ENCODE measurements at places on chromosomes 5 and 9.

DNA sequence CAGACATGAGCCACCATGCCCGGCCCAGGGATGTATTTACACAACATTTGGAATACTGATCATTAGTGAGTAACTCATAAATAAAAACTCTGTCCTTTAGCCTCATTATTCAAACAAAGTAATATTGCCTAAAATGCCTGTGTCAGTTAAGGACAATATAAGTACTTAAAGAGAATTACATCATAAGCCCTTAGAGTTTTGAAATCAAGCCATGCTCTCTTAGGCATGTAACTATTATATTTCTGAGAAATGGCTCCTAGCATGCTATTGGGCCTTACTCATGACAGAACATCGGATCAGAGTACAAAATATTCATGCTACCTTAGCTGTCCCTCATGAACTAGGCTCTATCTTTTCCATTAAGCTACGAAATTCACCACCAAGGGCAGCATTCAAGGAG lies 309.3 kb downstream of the CHSY3 start:
- no peak for DNase-seq

DNA sequence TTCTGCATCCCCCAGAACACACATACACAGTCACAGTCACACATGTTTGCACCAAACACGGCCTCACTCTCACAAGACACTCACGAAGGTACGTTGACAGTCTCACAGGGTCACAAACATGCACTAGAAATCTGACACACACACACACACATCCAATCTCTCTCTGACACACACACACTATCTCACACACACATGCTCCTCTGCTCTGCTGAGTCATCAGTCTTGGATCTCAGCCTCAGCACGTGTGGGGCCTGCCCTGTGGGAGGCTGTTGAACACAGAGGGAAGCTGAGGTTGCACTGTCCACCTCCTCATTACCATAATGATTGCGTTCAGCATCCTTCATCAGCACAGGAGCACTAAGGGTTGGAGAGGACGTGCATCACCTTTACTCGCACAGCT lies 188.8 kb downstream of the MTRR start:
- no peak for DNase-seq

GRCh38 chr5:107505763-107506534 lies 164.8 kb downstream of the EFNA5 start:
- peak; percentile 58 for DNase-seq

- DNase-seq, result no peak
These were observed 13.0 kb downstream of the OSMR start for GRCh38 chr5:38858839-38859238.

DNA sequence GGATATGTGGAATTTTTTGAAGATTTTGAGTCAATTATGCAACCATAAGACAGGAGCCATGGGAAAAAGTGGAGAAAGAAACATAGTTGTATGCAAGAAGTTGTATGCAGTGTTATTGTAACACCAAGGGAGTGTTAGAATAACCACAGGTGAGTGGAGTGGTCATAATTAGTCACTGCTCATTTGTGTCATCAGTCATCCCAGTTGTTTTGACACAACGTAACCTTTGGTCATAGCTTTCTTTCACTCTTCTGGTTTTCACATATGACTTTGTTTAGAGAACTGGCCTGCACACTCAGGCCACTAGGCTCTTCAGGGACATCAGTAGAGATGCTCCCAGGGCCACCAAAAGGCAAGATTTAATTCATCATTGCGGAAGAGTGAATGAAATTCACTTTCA lies 158.7 kb upstream of the HMHB1 start:
- DNase-seq, result no peak

DNA sequence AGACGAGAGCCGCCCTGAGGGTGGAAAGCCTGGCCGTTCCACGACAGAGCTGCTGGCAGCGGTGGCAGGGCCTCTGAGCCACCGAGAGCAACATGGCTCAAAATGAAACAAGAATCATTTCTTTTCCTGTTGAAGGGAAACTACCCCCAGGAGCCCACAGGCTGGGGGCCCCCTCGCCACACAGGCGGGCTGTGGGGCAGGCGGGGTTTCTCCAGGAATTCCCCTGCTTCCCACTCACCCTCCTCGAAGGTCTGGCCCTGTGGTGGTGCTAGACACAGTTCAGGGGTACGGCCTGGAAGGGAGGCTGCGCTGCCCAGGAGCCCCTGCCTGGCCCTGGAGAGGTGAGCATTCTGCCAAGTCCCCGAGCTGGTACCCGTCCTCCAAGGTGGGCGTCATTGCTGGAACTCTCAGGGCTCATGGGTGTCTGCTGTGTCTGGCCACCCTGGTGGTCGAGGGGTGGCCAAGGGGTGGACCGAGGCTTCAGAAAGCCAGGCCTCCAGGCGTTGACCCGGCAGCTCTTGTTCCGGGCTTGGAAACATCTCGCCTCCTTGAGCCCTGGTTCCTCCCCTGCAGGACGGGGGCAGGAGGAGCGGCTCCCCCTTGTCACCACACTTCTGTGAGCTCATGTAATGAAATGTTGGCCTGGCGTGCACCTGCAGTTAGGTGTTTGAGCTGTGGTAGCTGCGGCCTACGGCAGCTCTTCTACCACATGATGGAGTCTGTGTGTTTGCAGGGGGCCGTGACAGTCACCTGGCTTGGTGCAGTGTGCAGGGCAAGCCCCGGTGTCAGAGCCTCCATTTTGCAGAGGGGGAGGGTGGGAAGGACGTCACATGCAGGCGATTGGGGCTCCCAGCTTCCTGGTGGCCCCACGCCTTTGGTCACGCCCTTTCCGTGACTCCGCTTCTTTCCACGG lies 65.3 kb downstream of the RXRA start:
- DNase-seq, result no peak

- DNase-seq, result no peak
These were observed 1.7 kb downstream of the PCDHGB1 start for GRCh38 chr5:141351591-141351990.

- no peak for DNase-seq
These were observed 15.0 kb downstream of the GLIPR2 start for GRCh38 chr9:36151316-36152210.

GRCh38 chr5:102290004-102290403 lies 6.1 kb downstream of the SLCO4C1 start:
- DNase-seq, result no peak

DNA sequence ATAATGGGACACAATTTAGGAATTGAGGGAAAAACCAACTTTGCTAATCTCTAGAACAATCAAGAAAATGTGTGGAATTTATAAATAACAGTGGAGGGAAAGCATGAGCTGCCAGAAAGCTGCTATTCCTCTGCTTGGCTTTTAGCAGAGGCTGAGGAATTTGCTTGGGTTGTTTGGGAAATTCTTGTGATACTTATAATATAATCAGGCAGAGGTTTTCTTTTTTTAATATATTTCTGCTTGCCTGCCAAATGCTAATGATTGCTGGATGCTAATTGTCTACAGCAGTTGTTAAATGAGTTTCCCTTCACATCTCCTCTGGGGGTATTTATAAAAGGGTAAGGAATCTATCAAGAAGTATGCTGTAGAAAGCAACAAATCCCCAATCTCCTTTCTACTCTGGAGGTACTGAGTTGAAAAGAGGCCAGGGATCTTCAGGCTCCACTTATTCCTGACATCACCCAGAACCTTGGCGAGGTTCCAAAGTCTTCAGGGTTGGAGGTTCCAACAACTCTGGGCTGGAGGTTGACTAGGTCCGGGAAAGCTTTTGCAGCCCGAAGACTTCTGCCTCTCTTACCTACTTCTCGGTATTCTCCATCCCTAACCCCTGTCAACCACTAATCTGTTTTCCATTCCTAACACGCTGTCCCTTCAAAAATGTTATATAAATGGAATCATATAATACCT lies 60.4 kb upstream of the TMED7 start:
- DNase-seq, result no peak

DNA sequence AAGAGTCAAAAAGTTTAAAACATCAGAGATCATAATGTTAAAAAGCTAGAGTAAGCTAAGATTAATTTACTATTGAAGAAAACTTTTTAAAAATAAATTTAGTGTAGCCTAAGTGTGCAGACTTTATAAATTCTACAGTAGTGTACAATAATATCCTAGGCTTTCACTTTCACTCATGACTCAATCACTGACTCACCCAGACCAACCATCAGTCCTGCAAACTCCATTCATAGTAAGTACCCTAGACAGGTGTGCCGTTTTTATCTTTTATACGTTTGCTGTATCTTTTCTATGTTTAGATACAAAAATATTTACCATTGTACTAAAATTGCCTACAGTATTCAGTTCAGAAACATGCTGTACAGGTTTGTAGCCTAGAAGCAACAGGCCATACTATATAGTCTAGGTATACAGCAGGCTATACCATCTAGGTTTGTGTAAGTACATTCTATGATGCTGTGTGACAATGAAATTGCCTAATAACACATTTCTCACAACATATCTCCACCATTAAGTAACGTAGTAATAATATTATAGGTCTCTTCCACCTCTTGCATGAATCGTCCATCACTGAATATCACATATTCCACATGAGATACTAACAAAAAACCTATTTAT lies 59.2 kb downstream of the MEGF9 start:
- DNase-seq, result no peak

GRCh38 chr9:92740009-92740408 lies 24.6 kb downstream of the BICD2 start:
- DNase-seq, result no peak

DNA sequence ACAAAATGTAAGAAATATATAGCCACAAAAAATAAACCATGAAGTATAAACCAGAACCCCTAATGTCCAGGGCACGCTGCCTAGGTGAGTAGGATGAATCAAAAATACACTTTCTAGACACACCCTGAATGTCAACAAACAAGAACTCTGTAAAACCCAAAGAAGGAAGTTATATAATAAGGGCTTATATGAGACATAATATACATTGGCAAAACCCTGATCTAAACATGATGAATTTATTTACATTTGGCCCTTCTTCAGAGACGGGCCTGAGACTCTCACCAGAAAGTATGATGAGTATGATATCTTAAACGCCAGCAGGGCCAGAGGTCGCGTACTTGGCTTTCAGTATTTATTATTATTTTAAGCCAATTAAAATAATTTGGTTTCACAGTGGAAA lies 125.1 kb upstream of the FST start:
- DNase-seq, result no peak

DNA sequence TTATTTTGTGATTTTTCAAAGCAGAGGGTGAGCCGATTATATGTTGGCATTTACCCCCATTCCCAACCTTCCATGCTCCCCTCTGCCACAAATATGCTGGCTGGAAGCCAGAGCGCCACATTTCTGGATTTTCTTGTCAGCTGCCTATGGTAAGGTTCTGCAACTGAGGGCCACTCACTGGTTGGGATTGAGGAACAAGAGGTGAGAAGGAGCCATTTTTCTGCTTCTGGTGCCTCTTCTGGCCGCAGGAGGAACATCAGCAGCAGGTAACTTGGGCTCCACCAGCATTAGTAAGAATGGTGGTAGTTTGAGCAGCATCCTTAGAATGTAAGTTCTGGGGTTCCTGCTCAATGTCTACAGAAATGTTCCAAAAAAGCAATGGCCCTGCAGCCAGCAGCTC lies 159.5 kb upstream of the MAST4 start:
- DNase-seq, result no peak

- DNase-seq, result no peak
These were observed 44.6 kb downstream of the PLPPR1 start for GRCh38 chr9:101073122-101073521.

DNA sequence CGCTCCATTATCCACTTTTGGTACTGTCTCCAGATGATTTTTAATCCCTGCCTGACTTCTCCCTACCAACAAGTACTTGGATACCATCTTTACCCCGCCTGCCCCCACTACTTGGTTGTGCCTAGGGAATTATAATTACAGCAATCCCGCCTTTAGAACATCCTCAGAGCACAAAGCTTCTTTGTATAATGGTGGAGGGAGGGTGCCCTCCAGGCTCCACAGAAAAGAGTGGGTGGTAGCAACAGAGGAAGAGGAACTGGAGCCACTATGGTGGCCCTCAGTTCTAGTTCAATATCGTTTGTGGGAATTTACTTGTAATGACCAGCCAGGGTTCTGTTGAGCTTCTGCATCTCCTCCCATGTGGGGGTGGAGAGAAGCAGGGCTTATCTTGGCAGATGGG lies 79.0 kb upstream of the RNF38 start:
- no peak for DNase-seq

All from NCI-H345 (cell line).